ENCODE measurements at places on chromosomes 2 and 18.

DNA sequence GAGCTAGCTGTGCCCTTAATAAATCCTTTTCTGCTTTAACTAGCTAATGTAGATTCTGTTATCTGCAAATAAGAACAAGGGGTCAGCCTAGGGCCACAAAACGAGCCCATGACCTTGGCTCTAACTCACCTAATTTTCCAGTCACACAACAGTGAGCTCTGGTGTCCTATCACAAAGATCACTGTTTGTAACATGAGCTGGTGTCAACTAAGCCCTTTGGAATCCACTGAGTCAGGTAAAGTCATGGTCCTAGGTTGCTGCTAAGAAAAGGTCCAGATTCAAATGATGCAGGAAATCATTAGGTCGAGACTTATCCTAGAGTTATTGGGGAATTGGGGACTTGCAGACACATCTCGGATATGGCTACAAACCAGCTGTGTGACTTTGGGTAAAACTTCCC, 49.9 kb downstream of the ST8SIA5 start:
- no peak for DNase-seq

DNA sequence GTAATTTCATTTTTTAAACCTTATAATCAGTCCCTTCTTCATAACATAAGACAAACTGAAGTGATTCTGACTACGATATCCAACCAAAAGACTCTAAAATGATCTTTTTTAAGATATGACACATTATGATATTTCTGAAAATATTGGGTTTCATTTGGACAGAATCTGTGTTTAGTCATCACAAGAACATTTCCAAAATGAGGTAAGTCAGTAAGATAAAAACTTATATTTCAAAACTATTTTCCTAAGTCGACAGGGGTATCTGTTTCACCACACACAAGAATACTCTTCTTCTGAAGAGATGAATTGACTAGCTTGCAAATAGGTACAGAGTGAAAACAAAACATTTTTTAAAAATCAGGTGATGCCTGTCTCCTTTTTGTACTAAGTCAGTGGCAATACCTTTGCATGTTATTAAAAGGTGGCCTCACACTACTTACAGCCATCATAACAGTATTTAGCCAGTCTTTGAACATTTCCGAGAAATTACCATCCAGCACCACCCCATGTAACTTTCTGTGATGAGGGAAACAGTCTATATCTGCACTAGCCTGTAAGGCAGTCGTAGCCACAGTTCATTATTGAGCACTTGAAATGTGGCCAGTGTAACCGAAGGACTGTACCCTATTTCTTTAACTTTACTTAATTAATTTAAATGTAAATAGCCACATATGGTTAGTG, 13.5 kb downstream of the STK39 start:
- DNase-seq, result no peak

DNA sequence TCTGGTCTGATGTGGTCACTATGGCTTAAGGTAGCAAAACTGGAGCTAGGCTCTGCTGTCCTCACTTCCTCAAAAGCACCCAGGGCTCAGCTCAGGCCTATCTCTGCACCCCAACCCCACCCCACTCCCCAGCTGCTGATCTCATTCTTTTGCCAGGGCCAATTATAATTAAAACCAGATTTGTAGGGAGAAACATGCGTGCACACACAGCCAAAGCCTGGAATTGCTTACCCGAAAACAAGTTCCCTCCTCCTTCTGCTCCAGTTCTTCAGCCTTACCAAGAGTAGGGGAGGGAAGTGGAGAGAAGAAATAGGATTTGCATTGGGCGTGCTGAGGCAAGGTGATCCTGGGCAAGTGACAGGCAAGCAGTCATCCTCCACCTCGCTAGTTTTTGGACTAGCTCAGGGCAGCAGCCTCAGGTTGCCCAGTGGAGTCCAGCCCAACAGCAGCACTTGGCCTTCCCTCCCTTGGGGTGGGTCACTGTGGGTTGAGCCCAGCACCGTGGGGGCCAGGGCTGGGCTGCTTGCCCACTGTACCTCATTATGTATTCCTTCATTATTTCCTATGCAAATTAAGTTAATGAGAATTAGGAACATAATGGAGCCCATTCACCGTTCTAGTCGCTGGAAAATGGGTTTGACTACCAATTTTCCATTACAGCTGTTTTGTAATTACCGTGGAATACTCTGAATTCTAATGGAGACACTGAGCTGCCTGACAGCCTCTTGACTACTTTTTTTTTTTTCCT, 199.1 kb upstream of the CELF4 start:
- no peak for DNase-seq

DNA sequence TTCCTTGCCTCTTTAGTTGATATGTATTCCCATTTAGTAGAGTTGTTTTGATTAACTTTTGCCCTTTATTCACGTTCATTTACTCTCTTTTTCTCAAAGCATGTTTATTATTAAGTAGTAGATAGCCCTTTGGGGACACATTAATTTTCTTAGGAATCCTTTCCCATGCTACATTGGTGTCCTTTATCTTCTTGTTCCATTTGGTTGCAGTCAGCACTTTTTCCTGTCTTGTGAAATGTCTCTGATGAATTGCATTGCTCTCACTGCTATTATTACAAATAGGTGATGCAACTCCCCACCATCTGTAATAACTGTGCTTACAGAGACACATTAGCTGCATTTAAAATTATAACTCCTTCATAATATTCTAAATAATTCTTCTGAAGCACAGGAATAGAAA, 428.5 kb upstream of the CNTNAP5 start:
- DNase-seq, result no peak

DNA sequence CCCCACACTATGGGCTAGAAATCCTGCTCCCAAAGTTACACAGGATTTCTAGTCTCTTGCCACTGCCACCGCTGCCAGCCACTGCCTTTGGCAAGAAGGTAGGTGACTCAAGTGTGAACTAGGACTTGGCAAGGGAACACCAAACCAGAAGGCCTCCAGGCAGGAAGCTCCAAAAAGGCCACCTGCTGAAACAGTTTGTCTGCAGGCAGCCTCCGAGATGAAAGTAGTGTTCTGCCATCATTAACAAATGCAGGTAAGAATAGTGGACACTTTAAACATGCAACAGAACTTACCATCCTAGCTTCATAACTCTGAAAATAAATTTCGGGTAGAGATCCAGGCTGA, 3.9 kb downstream of the ANKRD44 start:
- no peak for DNase-seq

DNA sequence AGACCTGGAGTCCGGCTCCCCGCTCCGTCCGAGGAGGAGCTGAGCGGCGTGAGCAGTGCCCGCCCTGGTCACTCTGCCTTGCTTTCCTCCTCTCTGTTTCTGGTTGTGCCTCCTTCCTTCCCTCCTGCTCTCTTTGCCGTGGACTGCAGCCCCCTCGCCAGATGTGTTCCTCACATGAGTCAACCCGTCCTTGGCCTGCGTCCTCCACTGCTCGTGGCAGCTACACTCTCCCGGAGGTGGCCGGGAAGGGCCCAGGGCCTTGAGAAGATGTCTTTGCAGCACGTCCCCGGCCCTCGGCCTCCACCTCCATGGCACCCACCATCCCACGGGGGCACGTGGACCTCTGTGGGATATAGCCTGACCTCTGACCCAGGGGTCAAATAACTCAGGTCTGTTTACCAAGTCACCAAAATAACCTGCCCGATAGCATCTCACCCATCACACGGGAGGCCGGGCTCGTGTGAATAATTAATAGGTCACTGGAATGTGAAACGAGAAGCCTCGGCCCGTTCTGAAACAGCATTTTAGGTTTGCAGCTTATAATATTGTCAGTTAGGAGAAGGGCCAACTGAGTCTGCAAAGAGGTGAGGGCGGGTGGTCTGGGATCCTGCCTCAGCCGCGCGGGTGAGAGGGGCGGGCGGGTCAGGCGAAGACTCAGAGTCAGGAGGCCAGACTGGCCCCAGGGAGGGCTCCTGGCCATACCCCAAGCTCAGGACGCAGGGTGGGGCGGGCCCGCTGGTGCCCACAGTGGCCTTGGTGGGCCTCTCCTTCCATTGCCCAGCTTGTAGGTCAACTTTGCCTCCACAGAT, 42.6 kb downstream of the NFATC1 start:
- DNase-seq, result no peak

- DNase-seq, result no peak
Measured at GRCh38 chr18:63286926-63287325, 32.6 kb downstream of the BCL2 start.

DNA sequence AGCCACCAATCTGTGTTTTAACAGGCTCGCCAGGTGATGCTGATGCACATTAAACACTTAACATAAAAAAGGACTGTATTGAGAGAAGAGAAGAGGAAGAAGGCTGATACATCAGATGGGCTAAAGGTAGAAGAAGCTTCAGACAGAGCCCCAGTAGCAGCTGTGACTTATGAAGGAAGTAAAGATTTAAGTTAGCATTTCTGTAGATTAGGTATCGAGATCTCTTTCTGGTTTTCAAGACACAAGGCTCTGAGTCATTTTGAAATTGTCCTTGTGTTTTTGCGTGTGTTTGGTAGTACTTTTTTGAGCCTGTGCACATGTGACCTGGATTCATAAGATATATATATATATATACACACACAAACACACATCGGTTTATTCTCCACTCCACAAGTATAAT, 40.6 kb upstream of the GCFC2 start:
- DNase-seq, result peak; percentile 7

DNA sequence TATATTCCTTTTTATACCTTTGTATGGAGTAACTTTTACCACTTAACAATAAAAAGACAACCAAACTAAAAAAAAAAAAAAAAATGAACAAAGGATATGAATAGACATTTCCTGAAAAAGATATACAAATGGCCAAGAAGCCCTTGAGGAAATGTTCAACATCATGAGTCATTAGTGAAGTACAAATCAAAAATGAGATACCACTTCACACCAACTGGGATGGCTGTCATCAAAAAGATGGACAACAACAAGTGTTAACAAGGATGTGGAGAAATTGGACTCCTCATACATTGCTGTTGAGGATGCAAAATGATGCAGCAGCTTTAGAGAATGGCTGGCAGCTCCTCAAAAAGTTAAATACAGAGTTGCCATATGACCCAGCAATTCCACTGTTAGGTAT, 22.6 kb upstream of the SCYGR2 start:
- DNase-seq, result no peak

DNA sequence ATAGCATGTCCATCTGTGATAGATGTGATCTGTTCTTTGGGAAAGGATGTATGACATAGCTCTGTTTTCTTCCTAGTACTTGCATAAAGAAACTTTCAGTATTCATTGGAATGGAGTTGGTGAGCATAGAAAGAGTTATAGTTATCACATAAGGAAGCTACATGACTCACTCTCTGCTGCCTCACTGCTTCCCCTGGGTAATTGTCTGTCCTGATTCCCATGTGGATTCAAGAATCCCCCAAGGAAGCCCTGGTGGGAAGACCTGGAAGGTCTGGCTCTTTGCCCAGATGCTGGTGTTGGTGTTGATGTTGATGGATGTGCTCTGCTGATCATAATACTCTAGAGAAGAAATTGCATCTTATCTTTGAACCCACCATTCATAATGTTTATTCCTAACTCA, 60.6 kb downstream of the PTPN4 start:
- no peak for DNase-seq

DNA sequence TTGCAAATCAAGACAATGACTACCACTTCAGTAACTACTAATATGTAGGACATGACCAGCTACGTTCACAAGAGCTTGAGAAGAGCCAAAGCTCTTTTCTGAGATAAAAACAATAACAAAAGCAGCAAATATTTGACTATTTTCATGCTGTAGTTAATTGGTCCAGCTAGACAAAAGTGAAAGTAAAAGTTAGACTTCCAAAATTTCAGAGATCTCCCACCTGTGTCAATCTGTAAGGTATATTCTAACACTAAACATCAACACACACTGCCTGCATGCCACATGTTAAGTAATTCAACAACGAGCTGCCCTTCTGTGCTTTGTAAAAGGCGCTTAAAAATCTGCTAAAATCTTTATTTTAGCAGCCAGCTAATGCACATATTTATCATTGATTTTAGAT, 185.9 kb downstream of the SLC39A10 start:
- DNase-seq, result no peak

- DNase-seq, result no peak
Measured at GRCh38 chr2:159973325-159973724, 89.1 kb downstream of the PLA2R1 start.

DNA sequence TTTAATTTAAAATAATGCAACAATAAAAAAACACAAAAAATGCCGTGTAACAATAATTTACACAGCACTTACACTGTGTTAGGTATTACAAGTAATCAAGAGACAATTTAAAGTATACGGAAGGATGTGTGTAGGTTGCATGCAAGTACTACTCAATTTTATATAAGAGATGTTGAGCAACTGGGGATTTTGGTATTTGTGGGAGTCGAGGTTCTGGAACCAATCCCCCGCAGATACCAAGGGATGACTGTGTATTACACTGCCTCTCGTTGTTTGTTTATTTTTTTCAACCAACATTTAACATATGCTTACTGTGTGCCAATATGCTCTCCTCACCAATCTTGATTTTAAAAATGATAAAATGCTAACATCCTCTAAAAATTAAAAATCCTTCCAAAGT, 24.8 kb downstream of the MAP3K2 start:
- DNase-seq, result no peak

DNA sequence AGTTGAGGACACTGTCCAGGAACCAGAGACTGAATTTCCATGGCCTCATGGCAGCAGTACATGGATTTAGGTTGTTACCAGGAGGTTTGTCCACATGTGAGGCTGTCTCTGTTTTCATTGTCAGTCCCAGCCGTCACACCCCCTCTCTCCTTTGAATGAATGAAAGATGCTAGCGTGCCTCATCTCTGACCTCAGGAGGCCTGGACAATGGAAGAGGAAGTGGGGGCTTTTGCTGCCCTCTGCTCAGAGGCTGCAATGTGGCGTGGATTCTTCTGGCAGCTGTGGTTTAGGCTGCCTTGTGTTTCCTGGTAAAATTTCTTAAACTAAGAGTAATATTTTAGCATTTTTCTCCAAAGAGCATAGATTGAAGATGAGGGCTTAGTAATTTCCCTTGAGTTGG, 47.5 kb downstream of the RAB31 start:
- no peak for DNase-seq

DNA sequence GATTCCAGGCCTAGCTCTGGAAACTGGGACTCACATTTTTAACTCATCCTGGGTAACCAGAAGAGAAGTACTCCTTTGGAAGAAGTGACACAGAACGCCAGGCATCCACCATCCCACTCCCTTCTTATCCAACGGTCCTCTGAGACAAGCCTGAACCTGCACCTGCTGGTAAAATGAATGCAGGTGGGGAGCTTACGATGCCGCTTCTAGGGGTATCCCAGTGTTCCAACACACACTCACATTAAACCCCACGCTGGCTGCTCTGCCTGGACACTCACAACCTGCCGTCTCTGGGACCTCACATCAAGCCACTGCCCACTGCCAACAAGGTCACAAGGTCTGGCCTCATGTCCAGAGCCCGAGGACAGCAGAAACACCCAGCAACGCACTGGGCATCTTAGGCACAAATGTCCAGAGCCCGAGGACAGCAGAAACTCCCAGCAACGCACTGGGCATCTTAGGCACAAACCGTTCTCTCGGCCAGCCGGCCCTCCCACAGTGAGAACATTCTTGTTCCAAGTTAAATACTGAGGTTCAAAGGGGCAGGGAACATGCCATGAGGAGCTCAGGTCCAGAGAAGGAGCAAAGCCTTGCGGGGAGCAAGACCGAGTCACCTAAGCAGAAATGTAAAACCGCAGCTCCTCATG, 9.9 kb downstream of the SLC66A2 start:
- DNase-seq, result no peak

GRCh38 chr2:210546424-210547208, 9.8 kb upstream of the CPS1 start:
- no peak for DNase-seq

GRCh38 chr2:98608962-98609604, 694 bp downstream of the UNC50 start:
- DNase-seq, result no peak

- peak; percentile 75 for DNase-seq
Measured at GRCh38 chr2:172234716-172235691, 132.3 kb upstream of the DLX2 start.

GRCh38 chr2:228613133-228613850, 431.8 kb upstream of the SPHKAP start:
- no peak for DNase-seq
